ENCODE measurements at places on chromosomes 3 and 15.

- DNase-seq: no peak
These were observed 228.1 kb upstream of the FEZF2 start for GRCh38 chr3:62601238-62602070.

DNA sequence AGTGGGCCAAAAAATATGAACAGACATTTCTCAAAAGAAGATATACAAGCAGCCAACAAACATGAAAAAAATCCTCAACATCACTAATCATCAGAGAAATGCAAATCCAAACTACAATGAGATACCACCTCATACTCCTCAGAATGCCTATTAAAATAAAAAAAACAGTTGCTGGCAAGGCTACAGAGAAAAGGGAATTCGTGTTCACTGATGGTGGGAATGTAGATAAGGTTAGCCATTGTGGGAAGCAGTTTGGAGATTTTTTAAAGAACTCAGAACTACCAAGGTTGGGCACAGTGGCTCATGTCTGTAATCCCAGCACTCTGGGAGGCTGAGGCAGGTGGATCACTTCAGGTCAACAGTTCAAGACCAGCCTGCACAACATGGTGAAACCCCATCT lies 27.8 kb upstream of the C15orf40 start:
- DNase-seq: no peak

DNA sequence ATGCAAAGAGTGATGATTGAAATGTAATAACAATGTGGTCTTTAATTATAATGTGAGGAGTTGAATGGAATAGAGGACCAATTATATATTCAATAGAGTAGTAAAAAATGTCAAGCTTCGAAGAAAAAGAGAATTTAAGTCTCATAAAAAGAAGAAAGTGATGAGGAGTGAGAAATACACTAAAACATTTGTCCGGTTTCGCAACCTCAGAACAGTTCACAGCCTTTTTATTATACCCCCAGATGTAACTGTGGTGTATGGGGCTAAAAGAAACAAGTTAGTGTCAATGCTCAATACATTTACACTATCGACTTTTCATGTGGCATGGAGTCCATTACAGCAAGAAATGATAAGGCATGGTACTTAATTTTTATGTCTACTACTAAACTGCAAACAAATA lies 386.5 kb upstream of the ATP11B start:
- DNase-seq: no peak

GRCh38 chr15:72199721-72200212 lies 2.2 kb upstream of the GRAMD2A start:
- DNase-seq: peak; percentile 75

GRCh38 chr3:136741063-136741462 lies 11.1 kb downstream of the STAG1 start:
- DNase-seq: no peak

DNA sequence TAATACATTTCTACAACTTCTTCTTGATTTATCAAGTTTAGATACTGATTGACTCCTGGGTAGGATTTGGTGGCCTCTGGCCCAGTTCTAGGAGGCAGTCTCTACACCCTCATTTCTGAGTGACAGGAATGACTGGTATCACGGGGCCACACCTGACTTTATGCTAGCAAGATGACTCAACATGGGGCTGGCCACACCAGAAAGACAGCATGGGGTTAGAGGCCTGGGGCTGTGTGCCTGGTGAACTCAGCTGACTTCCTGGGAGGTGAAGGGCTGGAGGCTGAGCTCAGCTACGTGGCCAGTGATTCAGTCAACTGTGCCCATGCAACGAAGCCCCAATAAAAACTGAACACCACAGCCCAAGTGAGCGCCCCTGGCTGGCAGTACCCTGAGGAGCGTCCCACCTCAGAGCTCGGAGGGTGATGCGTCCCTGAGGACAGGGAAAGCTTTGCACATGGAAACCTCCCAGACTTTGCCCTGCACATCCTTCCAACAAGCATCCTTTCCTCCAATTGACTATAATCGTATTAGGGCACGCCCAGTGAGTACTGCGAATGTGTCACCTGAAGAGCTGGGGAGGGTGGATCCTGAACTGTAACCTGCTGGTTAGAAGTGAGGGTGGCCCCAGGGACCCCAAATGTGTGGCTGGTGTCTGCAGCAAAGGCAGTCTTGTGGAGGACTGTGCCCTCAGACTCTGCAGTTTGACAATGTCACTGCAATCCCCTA lies 57.2 kb downstream of the NIPA2 start:
- no peak for DNase-seq

- DNase-seq: no peak
These were observed 10.3 kb downstream of the LIPC start for GRCh38 chr15:58442122-58442521.

DNA sequence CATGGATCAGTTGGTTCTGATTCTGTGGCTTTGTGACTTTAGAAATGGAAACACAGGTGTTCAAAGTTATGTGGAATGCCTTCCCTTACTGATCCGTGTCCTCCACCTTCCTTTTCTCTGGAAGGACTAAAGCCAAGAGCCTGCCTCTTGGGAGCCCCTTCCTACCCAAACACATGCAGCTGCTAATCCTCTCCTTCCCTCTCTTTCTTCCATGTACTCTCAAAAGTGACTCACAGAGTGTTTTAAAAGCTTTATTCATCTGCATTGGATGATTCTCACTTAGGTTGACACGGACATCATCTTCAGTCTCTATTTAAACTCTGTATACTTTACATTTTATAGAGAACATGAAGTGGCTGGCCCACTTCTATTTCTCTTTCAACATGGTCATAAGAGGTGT lies 856.5 kb upstream of the ARPP21 start:
- no peak for DNase-seq

DNA sequence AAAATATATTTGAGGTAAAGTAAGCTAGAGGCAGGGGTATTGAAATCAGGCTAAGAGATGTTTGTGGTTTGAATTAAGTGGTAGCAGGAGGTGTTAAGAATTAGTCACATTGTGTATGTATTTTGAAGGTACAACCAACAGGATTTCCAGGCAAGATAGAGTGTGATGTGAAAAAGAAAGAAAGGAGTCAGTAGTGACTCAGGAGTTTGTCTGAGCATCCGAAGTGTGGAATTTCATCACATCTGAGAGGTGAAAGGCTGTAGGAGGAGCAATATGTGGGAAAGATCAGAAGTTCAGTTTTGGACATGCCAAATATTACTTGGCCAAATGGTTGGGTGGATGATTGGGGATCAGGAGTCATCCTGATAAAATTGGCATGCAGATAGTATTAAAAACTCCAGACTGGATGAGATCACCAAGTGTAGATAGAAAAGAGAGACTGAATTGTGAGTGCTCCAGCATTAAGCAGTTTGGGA lies 32.1 kb upstream of the EBLN2 start:
- DNase-seq: no peak

DNA sequence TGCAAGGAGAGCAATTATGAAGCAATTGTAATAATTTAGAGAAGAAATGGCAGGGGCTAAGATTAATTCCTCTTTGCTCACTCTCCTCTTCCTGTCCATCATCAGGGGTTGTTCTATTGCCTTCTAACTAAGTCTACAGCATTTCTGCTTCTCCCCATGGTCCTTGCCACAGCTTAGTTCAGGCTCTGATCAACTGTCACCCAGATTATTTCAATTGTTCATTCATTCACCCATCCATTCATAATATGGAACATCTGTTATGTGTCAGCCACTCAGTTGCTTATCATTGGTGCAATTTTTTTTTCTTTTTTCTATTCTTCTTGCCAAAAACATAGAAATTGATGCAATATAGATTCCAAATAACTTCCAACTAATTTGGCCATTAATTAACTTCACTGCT lies 93.2 kb downstream of the CD47 start:
- no peak for DNase-seq

- DNase-seq: no peak
These were observed 41.4 kb upstream of the VEPH1 start for GRCh38 chr3:157544501-157545130.

DNA sequence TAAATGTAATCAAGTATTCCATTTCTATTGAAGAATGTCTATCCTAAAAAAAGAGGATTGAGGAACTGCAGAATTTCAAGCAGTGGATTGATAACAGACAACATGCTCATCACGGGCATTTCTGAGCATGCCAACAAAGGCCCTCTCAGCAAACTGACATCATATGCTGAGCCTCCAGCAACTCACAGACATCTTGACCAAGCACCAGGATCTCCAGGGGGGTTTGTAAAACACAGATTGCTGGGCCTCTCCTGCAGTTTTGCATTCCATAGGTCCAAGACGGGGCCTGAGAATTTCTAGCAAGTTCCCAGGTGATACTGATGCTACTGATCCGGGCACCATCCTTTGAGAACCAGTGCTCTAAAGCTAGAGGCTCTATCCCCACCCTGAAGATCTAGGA lies 85.0 kb downstream of the FOXP1 start:
- no peak for DNase-seq

GRCh38 chr3:172651936-172652625 lies 58.8 kb downstream of the NCEH1 start:
- DNase-seq: no peak
